DMS53 (cell line): ENCODE measurements at places on chromosomes 7 and 10.

DNA sequence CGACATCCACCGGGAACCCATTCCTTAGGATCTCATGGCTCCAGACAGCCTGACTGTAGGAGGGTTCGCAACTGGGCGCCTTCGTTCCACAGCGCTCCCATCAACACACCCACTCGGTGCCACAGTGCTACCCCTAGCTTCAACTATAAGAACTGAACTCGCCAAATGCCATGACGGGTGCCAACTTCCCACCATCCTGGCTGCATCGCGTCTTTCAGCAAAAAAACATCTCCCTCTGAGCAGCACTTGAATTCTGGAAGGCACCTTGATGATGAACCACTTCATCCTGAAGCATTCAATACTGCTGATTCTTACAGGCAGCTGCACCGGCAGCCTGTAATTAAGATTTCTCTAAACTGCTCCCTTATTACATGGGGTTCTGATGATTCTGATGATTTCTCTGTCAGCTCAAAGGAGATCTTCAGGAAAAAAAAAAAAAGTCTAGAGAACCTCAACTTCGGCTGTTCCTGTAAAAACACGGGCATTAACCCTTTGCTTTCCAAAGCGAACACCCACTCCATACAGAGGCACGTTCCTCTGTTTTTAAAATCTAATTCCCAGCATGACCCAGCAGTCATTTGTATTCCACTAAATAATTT is 1.3 kb downstream of the CYTH3 start:
- peak; percentile 50 for DNase-seq

GRCh38 chr10:27506280-27506679 is 2.2 kb downstream of the RAB18 start:
- DNase-seq = no peak

DNA sequence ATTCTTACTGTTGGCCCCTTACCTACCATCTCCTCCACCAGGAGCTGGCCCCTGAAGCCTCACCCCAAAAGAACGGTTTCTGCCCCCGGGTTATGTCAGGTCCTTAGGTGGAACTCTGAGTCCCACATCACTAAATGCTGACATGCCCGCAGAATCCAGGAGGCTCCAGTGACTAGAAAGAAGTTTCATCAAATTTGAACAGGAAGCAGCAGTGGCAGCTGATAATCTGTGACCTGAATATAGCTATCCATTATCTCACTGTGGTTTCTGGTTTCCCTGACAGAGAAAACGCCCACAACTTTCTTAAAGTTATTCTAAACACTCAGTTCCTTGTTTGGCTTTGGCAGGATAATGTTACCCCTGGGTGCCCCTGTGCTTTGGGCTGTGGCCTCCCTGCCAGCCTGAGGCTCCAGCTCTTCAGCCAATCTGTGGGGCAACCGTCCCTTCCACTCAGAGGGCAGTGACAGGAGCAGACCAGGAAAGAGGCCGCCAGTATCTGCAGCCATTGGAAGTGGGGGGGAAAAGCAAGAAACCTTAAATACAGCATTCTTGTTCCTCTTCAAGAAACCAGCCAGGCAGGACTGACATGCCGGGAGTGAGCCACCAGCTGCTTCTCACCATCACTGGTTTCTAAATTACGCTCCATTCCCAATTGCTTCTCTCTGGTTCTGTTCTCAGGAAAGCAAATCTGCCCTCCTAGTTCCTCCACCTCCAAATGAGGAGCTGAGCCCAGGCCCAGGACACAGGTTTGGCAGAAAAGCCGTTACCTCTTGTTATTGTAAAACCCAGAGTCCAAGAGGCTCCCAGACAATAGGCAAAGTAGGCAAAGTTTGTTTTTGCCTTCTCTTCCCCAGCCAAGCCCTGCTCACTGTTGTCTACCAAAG is 41.2 kb upstream of the VCL start:
- DNase-seq = no peak

DNA sequence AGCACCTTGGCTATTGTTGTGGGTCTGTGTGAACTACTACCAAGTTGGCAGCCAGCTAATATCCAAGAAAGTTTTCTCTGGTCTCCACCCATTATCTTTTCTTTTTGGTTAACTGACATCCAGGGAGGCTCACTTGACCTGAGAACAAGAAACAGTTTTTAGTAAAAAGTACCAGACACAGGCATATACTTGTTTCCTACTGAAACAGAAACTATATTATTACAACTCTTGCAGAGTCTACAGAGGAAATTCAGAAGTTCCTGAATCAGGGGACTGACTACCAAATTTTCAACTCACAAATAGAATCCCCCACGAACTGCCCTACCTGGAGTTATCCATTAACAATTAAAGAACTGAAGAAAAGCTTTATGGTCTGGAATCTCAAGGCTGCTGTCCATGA is 168.9 kb downstream of the KCND2 start:
- DNase-seq = no peak

DNA sequence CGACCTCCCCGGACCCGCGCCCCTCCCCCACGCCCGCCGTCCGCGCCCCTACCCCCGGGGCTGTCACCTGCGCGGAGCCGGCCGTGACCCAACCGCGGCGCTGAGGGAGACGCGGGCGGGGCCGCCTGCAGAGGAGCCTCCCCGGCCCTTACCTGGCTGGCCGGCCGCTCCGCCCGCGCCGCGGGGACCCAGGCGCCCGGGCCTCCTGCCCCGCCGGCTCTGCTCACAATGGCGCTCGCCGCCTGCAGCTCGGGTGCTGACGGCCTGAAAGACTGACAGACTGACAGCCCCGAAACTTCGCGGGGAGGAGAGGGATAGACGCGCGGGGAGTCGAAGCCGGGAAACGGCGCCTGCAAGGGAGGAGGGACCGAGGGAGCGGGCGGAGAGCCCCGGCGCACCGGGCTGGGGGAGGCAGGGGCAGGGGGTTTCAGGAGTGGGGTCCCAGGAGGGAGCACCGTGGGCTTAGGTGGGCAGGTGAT is 393 bp downstream of the ZNF467 start:
- DNase-seq = peak; percentile 69

DNA sequence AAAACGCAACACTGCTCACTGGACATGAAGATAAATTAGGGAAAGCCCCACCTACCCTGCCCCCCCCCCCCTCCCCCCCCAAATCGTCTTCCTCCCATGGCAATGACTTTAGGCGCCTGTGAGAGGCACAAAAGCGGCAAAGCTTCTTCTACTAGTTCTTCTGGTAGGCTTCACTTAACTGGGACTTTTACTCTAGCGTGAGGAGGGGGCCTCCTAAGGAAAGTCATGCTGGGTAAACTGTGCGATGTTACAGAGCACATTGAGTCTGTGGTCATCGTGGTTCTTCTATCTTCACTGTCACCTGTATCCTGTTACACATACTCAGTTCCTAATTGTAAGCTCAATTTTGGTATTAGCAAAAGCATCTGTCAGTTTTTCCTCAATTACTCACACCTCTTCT is 25.1 kb downstream of the HSPB1 start:
- no peak for DNase-seq

DNA sequence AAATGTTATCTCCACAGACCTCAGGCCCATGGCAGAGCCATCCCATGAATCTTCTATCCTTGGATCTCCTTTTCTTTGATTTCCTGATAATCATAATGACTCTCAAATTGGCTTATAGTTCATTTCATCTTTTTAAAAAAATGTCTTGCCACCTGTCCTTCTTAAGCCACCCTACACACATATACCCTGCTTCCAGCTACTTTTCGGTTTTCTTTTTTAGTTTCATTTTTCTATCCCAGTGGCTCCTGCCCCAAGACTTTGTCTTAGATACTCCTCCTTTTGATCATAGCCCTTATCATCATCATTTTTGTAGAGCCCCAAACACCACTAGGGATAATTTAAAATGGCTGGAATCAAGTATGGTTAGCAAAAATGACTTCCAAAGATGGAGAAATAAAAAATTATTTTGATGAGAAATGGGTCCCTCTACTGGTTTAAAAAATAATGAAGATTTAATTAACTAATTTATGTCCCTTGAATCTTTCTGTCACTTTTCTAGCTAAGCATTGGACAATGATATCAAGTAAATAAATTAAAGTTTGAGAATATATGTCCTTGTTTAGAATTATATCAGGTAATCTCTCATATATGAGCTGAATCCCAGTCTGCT is 277.3 kb upstream of the SEMA3D start:
- DNase-seq = peak; percentile 42

DNA sequence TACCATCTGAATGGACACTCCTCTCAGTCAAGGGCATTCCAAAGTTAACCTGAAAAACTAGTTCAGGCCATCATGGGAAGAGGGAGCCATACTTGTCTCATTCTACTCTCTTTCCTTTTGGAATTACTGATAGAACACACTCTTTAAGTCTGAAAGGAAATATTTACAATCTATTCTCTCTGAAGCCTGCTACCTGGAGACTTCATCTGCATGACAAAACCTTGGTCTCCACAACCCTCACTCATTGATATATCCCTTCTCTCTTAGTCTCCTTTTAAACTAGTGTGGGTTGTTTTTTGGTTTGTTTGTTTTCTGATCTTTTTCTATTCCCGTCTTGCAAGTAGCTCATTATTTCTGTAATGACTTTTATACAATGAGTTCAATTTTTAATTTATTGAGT is 169.5 kb downstream of the C1GALT1 start:
- DNase-seq = no peak

- no peak for DNase-seq
Observed at GRCh38 chr10:78653555-78653954, 415.2 kb upstream of the ZMIZ1 start.

GRCh38 chr10:51915031-51915542 is 215.7 kb upstream of the CSTF2T start:
- no peak for DNase-seq

- DNase-seq = no peak
Observed at GRCh38 chr10:77967611-77968022, 41.1 kb upstream of the DLG5 start.

GRCh38 chr7:27205325-27206280 is 5.7 kb upstream of the HOXA13 start:
- no peak for DNase-seq

- DNase-seq = peak; percentile 70
Observed at GRCh38 chr10:44981172-44982113, 2.8 kb upstream of the DEPP1 start.

DNA sequence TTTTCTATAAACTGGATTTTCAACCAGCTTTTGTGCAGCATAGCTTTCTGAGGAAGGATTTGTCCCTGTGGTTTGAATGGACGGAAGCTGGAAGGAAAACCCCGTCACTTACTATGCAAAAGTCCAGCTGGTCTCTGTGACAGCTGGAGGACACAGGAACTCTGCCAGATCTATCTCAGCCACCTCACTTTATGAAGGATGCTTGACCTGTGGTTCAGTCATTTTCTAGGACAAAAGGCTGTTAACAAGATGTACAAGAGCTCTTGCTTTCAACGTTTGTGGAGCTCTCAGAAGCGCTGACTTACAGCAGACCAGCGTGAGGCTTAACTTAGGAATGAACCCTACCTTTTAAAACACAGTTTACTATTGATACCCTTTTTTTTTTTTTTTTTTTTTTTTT is 90.8 kb downstream of the CREM start:
- no peak for DNase-seq

DNA sequence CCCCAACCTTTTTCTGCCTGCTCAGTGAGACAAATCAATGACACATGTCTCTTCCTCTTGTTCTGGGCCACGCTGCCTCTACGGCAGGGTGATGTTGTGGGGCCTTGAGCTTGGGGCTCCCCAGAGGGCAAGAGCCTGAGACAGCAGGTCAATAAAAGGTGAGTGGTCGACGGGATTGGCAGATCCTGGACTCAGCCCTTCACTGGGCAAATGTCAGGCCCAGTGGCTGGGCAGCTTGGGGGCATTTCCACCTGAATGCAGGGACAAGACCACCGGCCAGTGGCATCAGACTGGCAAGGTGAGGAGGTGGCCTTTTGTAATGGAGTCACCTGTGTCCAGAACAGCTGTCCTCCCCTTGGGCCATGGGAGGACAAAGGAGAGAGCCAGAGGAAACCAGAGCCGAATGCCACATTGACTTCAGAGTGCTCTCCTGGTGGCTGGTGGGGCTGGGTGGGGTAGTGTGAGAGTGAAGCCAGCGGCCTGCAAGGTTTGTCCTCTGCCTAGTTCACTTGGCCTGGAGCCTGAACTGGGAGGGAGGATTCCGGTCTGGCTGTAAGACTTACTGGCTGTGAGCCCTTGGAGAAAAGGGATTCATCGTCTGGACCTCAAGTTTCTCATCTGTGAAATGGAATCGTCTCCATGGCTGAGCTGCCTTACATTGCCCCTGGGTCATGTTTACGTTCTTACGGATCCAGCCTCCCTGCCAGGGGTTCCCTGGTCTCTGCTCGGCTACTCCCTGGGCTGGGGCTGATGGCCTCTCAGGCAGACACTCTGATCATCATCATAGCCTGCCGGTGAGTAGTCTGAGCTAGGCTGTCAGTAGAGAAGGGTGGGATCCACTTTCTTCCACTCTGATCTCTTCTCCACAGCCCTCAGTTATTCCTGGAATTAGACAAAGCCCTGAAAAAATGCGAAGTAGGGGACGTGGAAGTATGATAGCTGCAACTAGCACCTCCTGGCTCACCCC is 25.4 kb upstream of the CRHR2 start:
- no peak for DNase-seq

- DNase-seq = no peak
Observed at GRCh38 chr10:62895063-62895462, 78.9 kb upstream of the EGR2 start.

- DNase-seq = no peak
Observed at GRCh38 chr7:192701-193480, 520 bp downstream of the FAM20C start.

GRCh38 chr7:121262221-121262620 is 66.6 kb upstream of the WNT16 start:
- no peak for DNase-seq

GRCh38 chr10:4656576-4657194 is 169.3 kb upstream of the AKR1E2 start:
- DNase-seq = peak; percentile 82

- peak; percentile 13 for DNase-seq
Observed at GRCh38 chr10:92567952-92568600, 5.8 kb downstream of the IDE start.

GRCh38 chr10:125782616-125783015 is 7.0 kb upstream of the MMP21 start:
- no peak for DNase-seq

- no peak for DNase-seq
Observed at GRCh38 chr10:77504196-77504872, 133.3 kb downstream of the KCNMA1 start.

DNA sequence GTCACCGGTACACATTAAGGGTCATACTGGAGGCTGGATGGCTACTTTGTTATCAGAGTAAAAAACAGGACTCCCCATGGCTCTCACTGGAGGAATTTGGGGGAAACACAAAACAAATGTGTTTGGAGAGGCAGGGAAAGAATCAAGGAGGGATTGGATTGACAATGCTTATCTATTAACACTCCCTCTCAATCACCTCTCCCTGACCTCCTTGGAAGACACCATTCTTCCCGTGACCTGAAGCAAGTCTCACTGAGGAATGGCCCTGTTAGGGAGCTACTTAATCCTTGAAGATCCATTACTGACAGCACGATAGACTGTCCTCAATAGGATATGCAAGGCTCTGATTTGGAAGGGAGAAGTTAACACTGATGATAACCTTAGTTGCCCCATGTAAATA is 242.1 kb upstream of the PTN start:
- DNase-seq = no peak

DNA sequence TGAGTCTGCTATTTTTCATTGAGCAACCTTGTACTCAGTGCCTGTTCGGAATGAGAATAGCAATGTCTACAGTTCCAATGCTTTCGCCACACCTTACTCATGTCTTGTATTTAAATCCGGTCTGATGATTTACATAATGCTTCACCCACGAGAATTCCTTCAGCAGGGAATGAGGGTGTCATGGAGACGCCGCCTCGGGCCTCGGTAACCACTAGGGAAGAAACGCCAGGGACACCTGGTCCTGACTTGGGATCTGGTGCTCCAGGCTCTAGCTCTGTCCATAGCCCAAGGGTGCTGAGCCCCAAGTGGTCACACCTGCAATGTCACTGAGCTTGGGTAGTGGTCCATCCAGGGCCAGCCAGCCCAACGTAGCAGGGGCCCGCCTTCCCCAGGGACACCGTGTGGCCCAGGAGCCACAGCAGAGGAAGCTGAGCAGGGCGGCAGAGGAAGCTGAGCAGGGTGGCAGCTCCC is 37.4 kb downstream of the PRKAG2 start:
- DNase-seq = no peak
